ENCODE measurements at places on chromosomes 13 and 19.

DNA sequence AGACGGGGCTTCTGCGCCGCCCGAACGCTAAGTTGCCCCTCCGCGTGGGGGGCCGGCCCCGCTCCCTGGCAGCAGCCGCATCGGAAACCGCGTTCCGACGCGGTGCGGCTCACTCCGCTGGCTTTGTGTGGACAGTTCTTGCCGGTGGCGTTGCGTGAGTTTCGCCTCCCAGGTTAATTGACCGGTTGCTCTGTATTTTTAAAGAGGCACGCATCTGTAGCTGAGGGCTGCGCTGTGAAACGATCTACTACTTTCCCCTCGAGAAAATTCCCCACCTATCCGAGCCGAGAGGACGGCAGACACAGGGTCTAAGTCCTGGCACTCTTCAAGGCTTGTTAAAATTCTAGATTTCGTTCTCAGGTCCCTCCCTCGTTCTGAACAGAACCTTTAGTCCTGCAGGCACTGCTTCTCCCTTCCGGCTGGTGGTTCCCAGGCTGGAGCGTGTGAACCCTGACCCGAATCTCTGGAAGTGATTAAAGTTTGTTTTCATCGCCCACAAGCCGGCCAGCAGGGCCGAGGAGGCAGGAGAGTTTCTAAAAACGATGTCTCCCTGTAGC lies 933 bp downstream of the ARHGEF7 start:
- no peak for DNase-seq

- no peak for DNase-seq
Observed at GRCh38 chr13:18965347-18965855, 216.2 kb downstream of the TUBA3C start.

DNA sequence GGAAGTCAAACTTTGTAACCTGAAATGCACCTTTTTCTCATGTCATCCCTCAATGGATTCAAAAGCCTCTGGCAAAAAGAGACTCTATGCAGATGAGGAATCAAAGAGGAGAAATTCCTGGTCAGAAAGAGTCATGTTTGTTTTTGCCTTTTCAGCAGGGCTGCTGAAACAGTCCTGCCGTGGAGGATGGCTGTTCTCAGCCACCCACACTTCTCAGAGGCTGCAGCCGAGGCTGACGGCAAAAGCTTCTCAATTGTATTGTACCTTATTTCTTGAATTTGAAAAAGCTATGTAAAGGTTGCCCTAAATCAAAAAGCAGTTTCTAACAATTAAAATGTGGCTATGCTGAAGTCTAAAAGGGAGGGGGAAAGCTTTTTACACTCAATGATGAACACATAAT lies 385.3 kb downstream of the KCTD12 start:
- no peak for DNase-seq

- DNase-seq, result peak; percentile 80
Observed at GRCh38 chr19:48330012-48330681, 4.8 kb downstream of the EMP3 start.

- peak; percentile 67 for DNase-seq
Observed at GRCh38 chr13:97212601-97213040, 9.5 kb upstream of the MBNL2 start.

- DNase-seq, result no peak
Observed at GRCh38 chr13:103542648-103543047, 476.4 kb upstream of the SLC10A2 start.
